ENCODE measurements at places on chromosomes 7 and 10.

GRCh38 chr10:95392681-95393164 is 101.9 kb upstream of the PDLIM1 start:
- DNase-seq: no peak

DNA sequence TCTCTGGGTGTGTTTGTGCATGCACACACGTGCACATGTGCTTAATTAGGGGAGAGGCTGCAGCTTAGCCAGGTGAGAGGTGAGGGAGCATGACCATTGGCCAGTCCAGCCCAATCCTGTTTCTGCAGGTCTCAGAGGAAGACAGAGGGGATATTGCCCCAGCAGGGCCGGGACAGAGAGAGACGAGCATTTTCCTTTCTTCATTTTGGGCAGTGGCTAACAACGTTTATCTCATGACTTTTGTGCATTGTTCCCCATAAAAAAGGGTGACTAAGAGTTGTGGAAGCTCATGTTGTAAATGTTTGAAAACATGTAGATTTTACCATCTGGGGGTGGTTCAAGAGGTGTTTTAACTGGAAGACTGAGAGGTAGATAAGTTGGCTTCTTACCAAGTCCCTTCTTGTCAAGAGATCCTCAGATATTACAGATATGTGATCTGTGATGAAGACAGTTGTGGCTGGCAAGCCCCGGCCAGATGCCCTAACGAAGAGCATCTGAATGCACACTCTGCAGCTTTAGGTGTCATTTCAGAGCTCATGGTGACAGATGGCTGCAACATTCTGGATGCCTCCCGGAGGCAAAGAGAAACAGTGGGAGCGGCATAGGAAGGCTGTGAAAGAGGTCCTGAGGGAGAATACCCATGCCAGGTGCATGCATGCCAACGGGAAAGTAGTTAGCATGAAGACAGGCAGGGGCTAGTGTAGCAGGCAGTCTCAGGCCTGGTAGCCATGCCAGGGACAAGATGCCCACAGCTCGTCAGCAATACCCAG is 16.7 kb upstream of the DMBT1 start:
- DNase-seq: no peak

GRCh38 chr10:83037653-83038052 is 1101.7 kb upstream of the GHITM start:
- no peak for DNase-seq

GRCh38 chr7:134636008-134636449 is 10.6 kb upstream of the BPGM start:
- DNase-seq: no peak

- no peak for DNase-seq
These were observed 4.0 kb upstream of the PKD1L1 start for GRCh38 chr7:47952224-47952623.

DNA sequence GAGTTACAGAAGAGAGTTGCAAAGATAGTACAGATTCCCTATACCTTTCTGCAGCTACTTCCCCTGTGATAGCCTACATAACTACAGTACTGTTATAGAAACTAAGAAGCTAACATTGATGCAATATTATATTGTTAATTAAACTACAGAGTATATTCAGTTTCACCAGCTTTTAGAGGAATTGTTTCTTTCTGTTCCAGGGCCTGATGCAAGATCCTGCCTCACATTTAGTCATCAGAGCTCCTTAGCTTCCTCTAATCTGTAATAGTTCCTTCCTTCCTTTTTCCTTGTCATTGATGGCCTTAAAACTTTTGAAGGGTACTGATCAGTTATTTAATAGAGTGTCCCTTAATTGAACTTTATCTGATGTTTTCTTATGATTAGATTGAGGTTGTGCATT is 56.8 kb downstream of the SDHAF3 start:
- DNase-seq: peak; percentile 16

DNA sequence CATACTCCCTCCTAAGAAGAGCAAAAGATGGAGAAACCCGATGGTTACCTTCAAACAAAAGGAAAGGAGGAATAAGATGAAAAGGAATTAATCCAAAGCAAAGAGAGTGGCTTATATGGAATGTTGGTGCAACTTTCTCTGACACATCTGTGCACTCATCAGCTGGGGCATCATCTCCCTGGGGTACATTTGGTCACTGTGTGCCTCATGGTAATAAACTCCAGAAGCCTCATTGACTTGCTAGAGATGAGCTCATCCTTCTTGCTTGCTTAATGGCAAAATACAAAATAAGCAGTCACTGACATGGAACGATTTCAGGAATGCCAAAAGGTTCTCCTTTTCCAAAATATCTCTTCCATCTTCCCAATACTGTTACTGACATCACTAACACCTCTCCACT is 22.5 kb downstream of the CAV1 start:
- DNase-seq: peak; percentile 96

DNA sequence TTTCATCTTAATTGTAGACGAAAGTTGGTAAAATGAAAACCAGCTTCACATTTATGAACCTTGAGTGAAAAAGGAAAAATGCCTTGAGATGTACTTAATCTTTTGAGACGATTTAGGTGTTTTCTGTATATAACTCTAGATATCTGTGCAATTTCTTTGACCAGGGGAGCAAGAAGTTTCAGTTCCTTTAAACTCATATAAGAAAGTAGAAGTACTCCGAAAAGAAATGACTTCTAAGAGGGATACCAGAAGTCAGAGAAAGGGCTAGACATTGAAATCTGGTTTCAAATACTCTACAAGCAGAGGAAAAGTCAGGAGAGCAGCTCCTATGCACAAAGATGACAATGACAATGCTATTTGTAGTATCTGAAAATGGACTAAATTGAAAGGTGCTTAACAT is 303.7 kb downstream of the BAMBI start:
- DNase-seq: no peak

- DNase-seq: no peak
These were observed 250.6 kb upstream of the GALNT17 start for GRCh38 chr7:70881167-70881847.

- DNase-seq: no peak
These were observed 402 bp upstream of the TMEM168 start for GRCh38 chr7:112790586-112791003.

DNA sequence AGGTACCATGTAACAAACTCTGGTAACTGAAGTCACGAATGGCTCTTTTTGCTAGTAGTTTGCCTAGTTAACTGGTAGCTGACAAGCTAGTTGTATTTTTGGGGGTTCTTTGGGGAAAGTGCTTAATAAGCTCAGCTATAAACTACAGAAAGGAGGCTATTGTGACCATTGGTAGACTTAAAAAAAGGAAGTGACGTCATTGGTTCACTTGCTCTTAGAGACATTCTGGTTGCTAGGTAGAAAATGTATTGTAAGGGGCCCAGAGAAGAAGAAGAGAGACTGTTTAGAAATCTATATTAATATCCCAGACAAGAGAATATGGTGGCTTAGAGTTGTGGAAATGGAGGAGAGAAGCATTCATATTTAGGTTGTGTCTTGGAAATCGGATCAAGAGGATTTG is 103.0 kb downstream of the NXPH1 start:
- no peak for DNase-seq

- peak; percentile 24 for DNase-seq
These were observed 148.0 kb upstream of the ANK3 start for GRCh38 chr10:60537697-60538096.

GRCh38 chr10:110723224-110723891 is 79.2 kb downstream of the RBM20 start:
- DNase-seq: no peak

DNA sequence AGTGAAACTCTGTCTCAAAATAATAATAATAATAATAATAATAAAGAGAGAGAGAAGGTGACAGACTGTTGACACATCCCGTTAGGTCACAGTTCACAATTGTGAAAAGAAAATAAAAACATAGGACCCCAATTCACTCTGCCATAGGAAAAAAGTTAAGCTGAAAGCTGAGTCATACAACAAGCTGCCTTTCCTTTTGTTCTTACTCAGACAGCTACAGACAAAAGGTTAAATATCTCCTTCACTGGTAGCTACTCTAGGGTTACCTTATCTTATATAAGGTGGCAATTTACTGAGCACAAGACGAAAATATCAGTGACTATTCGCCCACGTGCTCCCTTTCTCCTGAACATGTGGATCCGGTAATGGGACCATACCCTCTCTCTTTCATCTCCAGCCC is 17.5 kb downstream of the TUBAL3 start:
- DNase-seq: no peak

GRCh38 chr10:130493446-130494145 is 357.4 kb downstream of the GLRX3 start:
- DNase-seq: no peak

- DNase-seq: peak; percentile 74
These were observed 63.9 kb downstream of the STK17A start for GRCh38 chr7:43646603-43647338.

DNA sequence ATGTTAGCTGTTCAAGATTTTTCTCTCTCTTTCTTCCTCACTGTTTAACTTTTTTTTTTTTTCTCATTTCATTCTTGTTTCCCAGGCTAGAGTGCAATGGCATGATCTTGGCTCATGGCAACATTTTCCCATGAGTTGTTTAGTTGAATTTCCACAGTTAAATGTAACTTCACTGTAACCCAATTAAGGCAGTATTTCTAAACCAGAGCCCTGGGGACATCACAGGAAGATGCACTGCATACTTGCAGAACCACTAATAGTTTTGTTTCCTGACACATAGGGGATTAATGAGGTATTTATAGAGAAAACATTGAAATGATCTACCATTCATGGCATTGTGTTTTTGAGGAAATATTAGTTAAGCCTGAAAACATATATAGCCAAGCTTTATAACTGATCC is 795.6 kb upstream of the GHITM start:
- no peak for DNase-seq

GRCh38 chr7:105256761-105257231 is 131.9 kb downstream of the SRPK2 start:
- DNase-seq: no peak

DNA sequence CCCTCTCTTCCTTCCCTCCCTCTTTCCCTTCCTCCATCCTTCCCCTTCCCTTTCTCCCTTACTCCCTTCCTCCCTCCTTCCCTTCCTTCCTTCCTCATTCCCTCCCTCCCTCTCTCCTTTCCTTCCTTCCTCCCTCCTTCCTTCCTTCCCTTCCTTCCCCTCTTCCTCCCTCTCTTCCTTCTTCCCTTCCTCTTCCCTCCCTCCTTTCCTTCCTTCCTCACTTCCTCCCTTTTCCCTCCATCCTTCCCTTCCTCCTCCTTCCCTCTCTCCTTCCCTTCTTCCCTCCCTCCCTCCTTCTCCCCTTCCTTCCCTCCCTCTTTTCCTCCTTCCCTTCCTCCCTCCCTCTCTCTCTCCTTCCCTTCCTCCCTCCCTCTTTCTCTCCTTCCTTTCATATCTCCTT is 12.7 kb upstream of the SLC18A2 start:
- DNase-seq: no peak

GRCh38 chr7:1083729-1084657 is 3.9 kb upstream of the GPER1 start:
- DNase-seq: no peak

GRCh38 chr7:17312641-17313040 is 14.2 kb downstream of the AHR start:
- no peak for DNase-seq

GRCh38 chr7:51029131-51029530 is 246.4 kb upstream of the GRB10 start:
- no peak for DNase-seq

DNA sequence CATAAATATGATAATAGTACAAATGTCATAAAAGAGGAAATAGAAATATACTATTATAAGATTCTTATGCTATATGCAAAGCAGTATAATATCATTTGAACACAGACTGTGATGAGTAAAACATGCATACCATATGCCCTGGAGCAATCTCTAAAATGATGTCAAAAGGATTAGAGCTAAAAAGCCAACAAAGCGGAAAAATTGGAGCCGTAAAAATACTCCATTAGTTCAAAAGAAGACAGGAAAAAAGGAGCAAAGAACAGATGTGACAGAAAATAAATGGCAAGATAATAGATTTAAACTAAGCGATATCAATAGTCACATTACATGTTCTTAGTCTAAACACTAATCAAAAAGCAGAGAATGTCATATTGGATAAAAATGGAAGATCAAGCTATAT is 191.0 kb upstream of the PLPP4 start:
- no peak for DNase-seq

- no peak for DNase-seq
These were observed 417.4 kb downstream of the PLXNA4 start for GRCh38 chr7:132158841-132159240.

DNA sequence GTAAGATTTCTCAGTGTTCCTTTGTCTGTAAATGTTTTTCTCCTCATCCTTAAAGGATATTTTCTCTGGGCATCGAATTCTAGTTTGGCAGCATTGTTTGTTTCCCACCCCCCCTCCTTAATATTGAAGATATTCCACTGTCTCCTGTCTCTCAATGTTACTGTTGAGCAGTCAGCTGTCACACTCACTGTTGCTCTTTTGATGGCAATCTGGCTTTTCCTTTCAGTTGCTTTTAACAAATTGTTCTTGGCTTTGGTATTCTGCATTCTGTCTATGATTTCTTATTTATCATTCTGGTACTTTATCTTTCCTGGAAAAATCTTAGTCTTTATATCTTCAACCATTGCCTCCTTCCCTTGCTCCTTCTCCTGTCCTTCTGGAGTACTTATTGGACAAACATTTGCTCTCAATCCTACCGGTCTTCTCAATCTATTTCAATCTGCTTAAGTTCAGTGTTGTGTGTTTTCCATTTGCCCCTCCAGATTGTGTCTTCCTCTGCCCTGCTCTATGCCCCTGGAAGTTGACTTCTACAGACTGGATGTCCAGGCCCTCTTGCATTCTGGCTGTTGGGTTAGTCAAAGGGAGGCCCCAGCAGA is 9.3 kb upstream of the GTPBP4 start:
- DNase-seq: no peak

DNA sequence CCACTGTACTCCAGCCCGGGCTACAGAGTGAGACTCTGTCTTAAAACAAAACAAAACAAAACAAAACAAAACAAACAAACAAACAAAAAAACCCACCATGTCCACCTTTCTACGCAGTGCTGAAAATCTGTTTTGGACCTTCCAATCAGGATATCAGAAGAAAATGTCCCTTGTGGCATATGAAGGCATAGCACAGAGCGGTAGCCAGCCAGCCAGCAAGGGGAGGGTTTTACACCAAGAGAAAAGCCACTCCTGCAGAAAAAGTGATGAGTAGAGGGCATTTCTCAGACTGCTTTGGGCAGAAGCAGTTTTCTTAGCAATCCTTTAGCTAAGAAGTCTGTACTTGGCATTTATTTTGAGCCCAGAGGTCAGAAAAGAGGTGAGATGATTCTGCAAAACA is 612.2 kb downstream of the TYW1 start:
- no peak for DNase-seq

- DNase-seq: no peak
These were observed 135.8 kb upstream of the YAE1 start for GRCh38 chr7:39430441-39430840.

Measured in foreskin fibroblast (primary cell).